Caudate nucleus (tissue), 63 donors: ENCODE measurements at places on chromosomes 2 and 18.
A peak's percentile ranks its signal among the peaks of the same experiment; 100 is the strongest.

DNA sequence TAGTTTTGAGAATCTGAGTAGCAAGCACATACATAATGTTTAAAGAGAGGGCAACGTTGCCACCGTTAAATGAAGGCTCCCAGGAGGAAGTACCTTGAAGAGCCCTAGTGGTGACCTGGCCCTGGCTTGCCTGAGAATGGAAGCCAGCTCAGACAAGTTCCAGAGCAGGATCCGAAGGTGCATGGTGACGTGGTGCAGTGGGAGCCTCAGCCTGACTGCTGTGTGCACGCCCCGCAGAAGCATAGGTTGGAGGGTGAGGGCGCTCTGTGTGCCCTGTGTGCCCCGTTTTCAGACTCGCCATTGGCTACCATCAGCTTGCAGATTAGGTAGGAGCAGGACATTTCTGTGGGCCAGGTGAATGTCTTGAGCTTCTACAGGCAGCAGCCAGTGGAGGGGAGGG, 68.2 kb downstream of the ZNF407 start:
- no peak for DNase-seq

GRCh38 chr2:18545384-18545783, 15.1 kb downstream of the RDH14 start:
- no peak for DNase-seq

GRCh38 chr2:38091760-38092159, 15.8 kb upstream of the CYP1B1 start:
- no peak for DNase-seq

DNA sequence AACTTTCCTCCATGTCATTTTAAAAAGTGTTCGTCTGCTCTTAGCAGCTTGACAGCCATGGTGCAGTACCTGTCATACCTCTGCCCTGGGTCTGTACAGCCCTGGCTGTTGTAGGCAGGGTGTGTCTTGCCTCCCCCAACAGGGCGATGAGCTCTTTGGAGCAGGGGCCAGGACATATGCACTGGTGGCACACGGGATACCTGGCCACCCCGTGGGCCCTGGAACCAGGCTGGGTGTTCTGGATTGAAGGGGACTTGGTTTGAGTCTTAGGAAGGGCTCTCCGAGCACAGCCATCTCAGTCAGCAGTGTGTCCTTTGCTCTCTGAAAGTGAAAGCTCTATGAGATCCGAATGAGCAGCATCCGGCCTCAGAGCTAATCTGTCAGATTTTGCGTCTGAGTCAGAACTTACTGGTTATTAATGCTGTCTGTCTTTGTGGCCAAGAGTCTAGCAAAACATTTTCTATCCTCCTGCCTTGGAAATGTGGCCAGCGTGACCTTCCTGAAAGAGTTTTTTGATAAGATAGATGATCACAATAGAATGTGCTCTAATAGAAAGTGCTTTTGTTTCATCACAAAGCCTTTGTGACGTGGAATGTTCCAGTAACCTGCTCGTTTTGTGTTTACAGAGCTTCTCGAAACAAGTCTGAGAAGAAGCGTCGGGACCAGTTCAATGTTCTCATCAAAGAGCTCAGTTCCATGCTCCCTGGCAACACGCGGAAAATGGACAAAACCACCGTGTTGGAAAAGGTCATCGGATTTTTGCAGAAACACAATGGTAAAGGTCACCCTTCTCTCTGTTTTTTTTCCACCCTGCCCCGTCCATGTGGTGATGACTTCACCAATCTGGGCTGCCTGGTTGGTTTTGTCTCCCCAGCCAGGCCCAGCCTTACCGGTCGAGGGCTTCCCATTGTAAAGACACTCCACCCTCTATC, 77.3 kb upstream of the RPL31 start:
- DNase-seq = no peak

GRCh38 chr2:118508282-118508681, 339.2 kb downstream of the EN1 start:
- DNase-seq = no peak

- no peak for DNase-seq
These were observed 607.0 kb downstream of the RNF144A start for GRCh38 chr2:7524195-7524594.

DNA sequence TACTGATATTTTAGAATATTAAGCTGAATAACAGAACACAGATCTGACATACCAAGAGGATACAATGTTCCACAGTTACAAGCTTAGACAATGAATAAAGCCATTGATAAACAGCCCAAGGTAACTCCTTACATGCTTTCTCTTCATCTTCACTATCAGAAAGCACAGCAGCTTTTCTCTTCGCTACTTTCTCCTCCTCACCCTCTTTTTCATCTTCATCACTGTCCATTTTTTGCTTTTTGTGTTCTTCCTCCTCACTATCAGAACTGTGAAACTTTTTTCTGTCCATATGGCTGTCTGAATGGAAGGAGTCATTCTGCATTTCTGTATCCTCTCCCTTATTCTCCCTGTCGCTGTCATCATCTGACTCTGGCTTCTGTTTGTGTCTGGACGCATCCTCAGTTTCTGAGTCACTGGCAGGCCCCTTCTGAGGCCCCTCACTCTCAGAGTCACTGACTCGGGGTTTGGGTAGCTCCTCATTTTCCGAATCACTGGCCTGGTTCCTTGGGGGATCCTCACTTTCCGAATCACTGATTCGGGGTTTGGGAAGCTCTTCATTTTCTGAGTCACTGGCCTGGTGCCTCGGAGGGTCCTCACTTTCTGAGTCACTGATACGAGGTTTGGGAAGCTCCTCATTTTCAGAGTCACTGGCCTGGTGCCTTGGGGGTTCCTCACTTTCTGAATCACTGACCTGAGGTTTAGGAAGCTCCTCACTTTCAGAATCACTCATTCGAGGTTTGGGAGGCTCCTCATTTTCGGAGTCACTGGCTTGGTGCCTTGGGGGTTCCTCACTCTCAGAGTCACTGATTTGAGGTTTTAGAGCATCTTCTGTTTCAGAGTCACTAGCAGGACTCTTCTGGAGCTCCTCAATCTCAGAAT, 21.5 kb downstream of the IWS1 start:
- no peak for DNase-seq

DNA sequence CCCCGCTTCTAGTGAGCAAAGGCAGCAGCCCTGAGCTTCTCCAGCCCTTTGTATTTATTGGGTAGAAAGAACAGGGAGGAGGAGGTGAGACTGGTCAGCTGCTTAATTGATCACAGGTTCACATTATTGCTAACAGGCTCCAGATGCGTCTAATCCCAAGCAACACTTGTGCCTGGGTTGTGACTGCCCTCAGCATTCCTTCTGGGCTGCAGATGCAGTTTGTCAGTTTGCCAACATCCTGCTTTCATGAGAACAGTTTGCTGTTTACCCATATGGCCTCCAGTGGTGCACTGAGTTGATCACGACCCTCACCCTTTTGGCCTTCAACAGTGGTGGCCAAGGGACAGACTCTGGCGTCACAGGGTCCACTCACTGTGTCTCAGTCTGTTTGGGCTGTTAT, 159.5 kb upstream of the ZNF516 start:
- no peak for DNase-seq

- DNase-seq = no peak
These were observed 339.3 kb downstream of the HRH4 start for GRCh38 chr18:24799720-24800119.

DNA sequence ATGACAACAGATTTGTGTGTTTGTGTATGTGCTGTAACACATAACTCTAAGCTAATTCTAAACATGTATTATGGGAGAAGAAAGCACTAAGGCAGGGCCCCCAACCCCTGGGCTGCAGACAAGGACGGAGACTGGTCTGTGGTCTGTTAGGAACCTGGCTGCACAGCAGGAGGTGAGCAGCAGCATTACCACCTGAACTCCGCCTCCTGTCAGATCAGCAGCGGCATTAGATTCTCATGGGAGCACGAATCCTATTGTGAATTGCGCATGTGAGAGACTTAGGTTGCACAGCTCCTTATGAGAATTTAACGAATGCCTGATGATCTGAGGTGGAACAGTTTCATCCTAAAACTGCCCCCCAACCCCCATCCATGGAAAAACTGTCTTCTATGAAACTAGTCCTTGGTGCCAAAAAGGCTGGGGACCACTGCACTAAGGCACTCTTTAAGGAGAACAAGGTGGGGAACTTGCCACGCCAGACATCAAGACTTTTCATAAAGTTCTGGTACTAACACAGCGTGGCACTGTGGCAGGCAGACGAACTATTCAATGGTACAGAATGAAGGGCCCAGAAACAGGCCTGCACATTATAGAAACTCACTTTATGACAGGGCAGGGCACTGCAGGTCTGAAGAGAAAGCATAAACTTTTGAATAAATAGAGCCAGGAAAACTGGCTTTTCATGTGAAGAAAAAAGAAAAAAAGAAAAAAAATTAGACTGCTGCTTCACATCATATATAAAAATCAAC, 14.0 kb downstream of the REEP1 start:
- DNase-seq = no peak

DNA sequence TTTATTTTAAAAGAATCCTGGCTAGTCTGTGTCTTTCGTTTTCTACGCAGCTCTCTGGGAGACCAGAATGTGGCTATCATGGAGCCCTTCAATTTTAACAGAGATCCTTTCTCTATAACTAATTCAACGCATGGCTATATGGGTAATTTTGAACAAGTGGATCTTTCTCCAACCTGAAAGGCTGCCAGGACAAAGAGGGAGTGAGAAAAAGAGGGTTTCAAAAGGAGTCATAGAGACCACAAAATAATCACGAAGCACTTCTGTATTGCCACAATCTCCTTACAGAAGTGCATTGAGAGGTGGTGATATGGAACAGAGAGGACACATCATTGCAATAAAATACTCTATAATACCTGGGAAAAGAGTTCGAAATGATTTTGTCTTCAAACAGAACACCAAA, 21.7 kb upstream of the CDH2 start:
- DNase-seq = no peak

DNA sequence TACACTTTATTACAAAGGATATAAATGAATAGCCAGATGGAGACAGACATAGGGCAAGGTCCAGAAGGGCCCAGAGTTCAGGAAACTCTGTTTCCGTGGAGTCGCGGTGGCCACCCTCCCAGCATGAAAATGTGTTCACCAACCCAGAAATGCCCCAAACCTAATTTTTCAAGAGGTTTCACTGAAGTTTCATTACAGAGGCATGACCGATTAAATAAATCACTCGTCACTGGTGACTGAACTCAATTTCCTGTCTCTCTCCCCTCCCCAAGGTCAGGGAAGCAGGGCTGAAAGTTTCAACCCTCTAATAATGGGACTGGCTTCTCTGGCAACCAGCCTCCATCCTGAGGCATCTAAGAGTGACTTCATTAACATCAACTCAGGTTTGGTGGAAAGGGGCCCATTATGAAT, 22.4 kb downstream of the USP40 start:
- no peak for DNase-seq

DNA sequence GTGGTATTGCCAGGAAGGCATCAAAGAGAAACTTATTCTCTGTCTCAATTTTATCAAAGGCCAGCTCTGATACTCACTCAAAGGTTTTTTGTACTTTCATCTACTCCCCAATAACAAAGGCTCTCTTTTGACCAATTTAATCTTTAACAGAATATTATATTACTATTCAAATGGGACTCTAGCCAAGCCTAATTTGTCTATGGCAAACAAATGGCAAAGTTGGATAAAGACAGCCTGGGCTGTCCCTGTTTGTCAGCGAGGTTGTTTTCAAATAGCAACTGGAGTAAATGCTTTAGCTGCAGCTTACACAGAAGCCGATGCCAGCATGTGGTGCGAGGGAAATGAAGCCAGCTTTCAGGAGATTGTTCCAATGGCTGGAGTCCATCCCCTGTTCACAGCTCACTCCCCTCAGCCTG, 80.1 kb upstream of the CTNNA2 start:
- peak; percentile 48 for DNase-seq

DNA sequence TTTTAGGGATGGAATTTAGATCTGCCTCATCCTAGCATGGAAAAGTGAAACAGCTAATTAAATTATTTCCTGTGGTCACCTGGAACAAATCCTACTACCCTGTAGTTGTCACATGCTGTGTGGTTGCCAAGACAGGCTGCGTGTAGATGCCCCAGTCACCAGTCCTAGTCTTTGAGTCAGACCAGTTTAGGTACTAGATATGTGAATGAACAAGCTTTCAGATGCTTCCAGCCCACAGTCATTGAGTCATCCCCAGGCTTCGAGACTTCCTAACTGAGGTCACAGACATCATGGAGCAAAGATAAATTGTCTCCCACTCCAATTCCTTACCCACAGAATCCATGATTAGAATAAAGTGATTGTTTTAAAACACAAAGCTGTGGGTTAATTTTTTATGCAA, 35.8 kb upstream of the GRB14 start:
- DNase-seq = no peak

DNA sequence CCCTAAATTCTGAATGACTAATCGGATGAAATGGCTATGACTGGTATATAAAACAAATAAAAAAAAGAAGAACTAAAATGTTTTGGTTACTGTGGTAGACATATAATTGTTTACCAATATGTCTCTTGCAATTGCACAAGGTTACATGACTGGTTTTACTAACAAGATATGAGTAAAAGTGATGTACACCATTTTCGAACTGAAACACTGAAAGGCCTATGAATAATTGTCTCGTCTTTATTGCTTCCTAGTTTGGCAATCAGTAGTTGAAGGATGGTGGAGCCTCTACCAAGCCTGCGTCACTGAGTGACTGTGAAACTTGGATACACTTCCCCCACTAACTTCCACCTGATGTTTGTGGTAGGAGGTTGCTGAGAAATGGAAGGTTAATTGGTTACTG, 16.5 kb downstream of the CDH19 start:
- no peak for DNase-seq

DNA sequence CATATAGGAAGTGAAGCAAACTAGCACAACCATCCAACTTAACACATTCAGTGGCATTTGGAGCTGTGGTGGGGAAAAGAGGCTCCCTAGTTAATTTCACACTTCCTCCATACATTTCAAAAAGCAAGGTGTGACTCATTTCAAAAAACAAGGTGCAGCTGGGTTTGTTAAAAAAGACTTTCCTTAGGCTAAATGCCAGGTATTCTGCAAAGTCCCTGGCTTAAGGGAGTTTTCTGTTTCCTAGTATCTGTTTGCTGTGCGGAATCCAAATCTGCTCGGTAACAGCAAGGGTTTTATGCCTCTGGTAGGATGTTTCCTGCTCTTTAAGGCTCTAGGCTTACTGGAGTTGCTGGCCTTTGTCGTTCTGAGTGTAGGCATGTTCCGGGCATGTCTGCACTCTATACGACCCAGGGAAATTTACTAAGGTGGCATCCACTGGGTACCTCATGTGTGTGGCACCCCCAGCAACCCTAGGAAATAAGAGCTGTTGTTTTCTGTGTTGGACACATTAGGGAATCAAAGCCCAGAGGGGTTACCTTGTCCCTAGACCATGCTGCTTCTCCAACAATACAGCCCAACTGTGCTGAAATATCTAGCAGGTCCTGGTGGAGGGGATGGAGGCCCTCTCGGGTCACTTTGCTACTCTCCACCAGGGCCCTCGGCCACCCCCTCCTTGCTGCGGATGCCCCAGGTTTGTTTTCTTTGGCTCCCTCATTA, 634 bp upstream of the MSGN1 start:
- DNase-seq = no peak

DNA sequence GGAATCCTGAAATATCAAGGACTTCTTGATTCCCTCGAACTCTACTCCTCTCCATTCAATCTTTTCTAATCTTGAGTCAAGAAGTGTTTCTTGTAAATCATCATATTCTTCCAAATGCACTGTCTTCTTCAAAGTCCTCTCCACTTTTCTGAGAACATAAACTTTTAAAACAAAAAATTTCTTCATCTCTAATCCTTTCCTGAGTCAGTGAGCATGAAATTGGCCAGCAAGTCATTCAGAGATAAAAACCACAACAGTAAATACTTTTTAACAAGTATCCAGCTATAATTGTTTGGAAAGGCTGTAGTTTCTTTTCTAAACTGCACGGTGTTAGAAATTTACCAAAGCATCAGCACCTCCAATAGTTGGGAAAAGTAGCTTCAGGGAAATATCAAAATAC, 312.6 kb upstream of the GALNT5 start:
- no peak for DNase-seq

- no peak for DNase-seq
These were observed 2.1 kb downstream of the RRM2 start for GRCh38 chr2:10124538-10125045.
